ENCODE measurements at places on chromosomes 3 and 15.

- no peak for DNase-seq
These were observed 28.3 kb downstream of the CAPN3 start for GRCh38 chr15:42387603-42388002.

GRCh38 chr3:5694266-5694665, 506.8 kb downstream of the EDEM1 start:
- no peak for DNase-seq

DNA sequence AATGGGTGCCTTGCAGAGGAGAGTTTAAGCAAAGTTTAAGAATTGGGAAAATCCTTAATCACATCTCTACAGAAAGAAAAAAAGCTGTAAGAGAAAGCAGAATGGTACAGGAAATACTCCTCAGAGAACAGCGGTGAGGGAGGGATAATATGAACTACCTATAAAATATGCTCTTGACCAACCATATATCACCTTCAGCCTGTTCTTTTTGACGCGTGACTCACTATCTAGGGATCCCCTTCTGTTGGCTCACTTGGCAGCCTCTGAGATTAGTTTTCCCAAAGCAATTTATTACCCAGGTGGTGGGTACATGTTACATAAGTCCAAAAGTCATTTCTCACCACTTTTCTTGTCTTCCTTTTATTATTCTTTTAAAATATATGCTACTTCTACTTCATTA, 97.7 kb downstream of the CNTN6 start:
- DNase-seq: no peak

DNA sequence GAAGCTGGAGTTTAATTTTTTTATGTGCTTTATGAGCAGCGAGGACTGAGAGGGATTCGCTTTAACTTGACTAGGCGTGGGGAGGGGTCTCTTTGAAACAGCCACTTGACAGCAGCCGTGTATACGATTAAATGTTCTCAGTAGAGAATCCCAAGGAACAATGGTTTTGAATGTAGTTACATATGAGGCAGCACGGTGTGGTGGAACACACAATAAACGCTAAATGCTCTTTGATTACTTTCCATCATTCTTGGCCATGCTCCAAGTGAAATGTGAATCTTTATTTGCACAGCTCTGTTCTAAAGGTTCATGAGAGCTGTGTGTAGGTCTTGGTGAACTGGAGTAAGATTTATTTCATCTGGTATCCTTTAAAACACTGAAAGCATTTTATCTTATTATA, 251.4 kb upstream of the TGFBR2 start:
- DNase-seq: no peak

DNA sequence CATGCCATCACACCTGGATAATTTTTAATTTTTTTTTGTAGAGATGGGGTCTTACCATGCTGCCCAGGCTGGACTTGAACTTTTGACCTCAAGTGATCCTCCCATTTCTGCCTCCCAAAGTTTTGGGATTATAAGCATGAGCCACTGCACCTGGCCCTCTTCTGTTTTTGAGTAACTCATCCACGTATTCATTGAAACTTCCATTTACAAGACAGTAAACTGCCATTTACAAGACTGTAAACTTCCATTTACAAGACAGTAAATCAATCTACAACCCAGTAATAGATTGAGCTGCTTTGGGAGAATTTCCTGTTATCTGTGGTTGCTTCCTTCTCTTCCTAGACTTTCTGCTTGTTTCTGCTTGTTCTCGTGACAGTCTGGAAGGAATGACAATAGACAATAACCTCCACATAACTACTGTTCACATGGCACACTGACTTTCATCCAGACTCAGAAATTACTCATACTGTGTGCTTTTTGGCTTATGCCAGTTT, 114.7 kb upstream of the CCNL1 start:
- DNase-seq: no peak

GRCh38 chr15:48962662-48963523, 826 bp downstream of the SHC4 start:
- no peak for DNase-seq

DNA sequence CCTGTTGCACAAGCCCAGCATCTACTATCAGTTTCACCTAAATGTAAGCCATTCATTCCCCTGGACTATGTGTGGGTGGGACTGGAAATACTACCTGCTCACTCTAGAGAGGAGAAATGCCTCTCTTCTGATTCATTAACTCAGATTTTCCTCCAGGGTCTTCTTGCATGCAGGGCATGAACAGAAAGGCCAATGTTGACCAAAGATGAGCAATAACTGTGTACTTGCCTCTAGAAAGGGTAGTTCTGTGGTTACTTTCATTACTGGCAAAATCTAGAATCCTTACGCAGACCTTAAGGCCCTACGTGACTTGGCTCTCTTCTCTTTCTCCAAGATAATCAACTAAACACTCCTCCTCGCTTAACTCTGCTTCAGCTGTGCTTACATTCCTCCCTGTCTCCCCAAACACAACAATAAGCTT, 81.4 kb upstream of the PSMD6 start:
- no peak for DNase-seq

- no peak for DNase-seq
These were observed 20.8 kb downstream of the ARL14 start for GRCh38 chr3:160697637-160698380.
